ENCODE measurements at places on chromosomes 7 and 10. TPM values are rescaled to one million over a fixed set of nuclear protein-coding genes. Genes with fewer than 3 reads are reported as not detected.

The HOXA13 gene
- 0.22 TPM for total RNA-seq

The FEZF1 gene
- total RNA-seq, result not detected

The HECW1 gene
- not detected for total RNA-seq

- no peak for DNase-seq
Measured at GRCh38 chr7:859359-860030, 16.9 kb upstream of the GET4 start.

DNA sequence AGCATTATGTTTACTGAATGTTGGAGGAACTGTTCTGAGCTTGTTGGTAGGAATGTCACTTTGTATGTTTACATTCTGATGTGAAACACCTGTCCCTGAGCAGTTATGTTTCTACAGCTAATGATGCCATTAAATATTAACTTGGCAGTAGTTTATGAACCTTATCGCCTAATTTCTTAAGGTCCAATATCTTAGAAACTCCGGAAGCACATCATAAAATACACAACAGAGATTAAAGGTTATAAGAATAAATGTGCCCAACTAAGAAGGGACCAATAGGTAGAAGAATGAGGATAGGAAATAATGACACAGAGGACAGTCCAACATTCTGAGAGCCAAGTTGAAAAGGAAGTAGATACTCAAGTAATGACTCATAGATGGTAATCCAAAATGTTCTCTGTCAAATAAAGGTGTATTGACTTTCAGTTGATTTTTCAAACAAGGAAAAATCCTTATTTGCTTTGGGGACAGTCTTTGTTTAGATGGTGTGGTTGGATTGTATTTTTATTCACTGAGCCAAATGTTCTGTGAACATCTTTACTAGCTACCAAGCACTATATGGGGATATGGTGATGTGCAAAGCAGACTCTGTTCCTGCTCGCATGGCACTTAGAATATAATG is 31.9 kb downstream of the LCOR start:
- DNase-seq, result peak; percentile 79

DNA sequence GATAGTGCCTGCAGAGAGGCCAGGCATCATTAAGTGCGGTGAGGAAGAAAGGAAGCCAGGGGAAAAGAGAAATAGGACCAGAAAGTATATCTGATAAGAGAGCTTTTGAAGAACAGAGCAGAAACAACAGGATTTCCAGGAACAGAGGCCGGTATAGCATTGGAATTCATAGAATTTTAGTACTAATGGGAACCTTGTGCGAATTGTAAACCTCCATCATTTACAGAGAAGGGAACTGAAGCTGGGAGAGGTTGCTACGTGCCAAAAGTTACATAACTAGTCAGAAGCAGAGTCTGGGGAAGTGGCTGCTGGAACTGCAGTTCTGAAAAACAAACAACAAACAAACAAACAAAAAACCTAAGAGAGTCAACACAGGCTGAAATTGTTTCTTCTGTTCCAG is 5.4 kb upstream of the ZMYND11 start:
- DNase-seq, result no peak

- no peak for DNase-seq
Measured at GRCh38 chr7:53531-53930, 138.8 kb upstream of the FAM20C start.

- DNase-seq, result no peak
Measured at GRCh38 chr10:49331431-49331830, 32.5 kb downstream of the C10orf71 start.
